Left forelimb (tissue), 1 donor: ENCODE measurements at places on chromosomes 11 and 22.

DNA sequence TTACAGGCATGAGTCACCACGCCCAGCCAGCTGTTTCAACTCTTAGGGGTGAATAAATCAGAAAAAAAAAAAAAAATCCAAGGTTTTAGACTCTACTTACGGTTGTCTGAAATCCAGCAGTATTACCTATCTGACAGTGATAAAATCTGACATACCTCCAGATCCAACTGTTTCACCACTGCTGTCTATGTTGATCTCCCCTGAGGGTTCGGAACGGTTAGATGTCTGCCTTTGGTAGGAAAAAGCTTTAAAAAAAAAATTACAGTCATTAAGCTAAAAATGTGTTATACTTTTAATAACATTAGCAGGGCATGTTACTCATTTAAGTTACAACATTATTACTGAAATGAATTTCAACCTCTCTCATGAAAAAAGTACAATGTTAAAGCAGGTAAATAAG is 21.1 kb downstream of the NCAPD3 start:
- DNase-seq: no peak

DNA sequence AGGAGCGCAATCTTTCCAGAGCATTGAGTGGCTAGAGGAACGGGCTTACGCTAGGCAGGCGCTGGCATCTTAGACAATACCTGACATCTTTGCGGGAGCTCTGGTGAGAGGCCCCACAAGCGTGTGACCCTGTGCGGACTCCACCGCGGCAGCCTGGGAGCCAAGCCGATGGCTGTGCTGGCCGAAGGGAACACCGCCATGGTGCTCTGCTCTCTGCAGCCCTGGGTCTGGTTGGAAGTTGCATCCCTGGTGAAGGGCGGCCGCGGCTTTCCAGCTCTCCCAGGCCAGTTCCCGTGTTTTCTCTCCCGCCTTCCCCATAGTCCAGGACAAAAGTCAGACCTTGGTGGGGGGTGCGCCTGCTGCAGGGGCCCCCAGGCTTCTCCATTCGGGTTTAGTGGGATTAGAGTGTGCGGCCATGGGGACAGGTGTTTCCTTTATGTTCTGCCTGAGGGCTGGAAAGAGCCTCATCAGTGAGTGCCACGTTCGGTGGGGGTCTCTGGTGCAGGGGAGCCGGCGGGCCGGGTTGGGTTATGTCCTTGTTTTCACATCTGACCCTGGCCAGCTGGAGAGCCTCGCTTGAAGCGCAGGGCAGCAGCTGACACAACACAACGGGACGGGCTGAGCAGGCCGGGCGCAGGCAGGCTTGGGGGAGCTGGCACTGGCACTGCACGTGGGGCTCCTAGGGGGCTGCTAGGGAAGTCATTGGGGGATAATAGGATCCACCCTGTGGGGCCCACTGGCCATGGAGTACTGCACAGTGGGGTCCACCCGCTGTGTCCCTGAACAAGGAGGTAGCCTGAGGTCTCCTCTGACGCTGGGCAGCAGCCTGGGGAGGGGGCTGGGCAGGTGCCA is 94.8 kb downstream of the KCNQ1 start:
- peak; percentile 69 for DNase-seq

DNA sequence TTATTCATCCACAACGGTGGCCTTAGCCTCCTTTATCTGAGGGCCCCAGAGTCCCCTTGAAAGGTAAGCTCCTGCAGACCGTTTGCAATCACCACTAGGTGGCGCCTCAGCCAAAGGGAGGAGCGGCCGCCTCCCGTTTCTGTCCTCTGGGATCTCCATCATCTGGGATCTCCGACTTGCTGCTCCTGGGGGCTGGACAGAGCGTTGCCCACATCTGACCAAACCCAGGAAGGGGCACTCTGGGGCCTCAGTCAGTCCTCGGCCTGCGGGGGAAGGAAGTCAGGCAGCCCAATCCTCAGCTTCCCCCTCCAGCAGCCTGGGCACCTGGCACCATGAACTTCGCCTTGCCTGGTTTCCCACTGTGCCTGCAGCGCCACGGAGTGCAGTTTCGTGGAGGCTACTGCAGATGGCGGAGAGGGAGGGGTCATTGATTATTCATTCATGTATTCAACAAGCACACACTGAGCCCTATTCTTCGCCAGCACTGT is 23.5 kb downstream of the TP53I11 start:
- DNase-seq: no peak

DNA sequence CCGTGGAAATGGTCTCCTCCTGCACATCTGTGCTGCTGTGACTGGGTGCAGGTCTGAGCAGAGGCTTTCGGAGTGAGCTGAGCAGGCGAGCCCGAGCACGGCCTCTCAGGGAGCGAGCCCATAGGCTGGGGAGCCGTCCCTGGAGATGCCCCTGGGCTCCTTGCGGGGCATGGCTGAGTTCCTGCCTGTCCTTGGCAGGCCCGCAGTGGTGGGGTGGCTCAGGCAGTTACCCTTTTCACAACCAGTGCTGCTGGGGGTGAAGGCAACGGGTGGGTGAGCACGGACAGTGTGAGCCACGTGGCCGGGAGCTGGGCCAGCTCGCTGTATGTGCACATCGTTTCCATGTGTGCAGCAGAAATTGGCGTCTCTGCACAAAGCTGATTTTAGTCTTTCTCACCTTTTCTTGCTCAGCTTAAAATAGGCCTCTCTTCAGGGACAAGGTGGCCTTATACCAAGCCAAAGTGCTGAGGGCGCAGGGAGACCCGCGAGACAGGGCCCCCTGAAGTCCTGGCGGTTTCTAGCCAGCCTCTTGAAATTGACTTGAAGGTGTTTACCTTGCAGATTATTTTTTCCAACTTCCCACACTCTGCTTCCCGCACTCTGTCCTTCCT is at the start of gene TP53AIP1:
Gene TP53AIP1 (minus strand): TSS at position 55 of the 611 bp plus-strand sequence. CDS start 5,053 bp downstream, outside the sequence.
- no peak for DNase-seq

DNA sequence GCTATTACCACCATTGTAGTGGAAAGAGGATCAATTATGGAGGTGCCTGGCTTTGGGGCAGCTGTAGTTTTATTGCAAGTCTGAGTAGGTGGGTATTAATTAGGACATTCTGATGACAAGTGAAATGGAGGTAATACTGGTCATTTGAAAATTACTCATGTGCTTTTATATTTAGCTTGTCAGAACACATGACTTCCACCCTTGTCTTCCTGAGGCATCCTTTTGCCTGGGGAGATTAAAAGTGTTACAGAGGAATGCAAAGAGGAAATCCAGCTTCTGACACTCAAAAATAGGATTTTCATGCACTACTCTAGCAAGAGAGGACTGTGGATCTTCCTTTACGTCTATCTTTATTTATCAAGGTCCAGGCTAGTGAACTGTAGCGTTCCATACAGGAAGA is 44.7 kb upstream of the CAPRIN1 start:
- no peak for DNase-seq

DNA sequence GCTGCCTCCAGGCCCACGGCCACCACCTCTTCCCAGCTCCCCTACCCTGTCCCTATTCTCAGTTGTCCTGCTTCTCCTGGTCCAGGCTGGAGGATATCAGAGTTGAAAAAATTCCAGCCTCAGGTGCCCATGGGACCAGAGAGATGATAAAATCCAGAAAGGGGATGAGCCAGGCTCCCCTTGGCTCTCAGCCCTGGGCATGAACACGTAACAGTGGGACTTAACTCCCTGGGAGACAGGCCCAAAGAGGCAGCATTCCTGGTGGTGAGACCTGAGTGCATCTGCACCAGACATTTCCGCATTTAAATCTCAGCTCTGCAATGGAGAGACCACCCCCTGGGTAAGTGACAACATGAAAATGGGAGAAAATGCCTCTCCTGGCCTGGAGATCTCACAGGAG is 10.4 kb upstream of the SLC39A13 start:
- DNase-seq: no peak

DNA sequence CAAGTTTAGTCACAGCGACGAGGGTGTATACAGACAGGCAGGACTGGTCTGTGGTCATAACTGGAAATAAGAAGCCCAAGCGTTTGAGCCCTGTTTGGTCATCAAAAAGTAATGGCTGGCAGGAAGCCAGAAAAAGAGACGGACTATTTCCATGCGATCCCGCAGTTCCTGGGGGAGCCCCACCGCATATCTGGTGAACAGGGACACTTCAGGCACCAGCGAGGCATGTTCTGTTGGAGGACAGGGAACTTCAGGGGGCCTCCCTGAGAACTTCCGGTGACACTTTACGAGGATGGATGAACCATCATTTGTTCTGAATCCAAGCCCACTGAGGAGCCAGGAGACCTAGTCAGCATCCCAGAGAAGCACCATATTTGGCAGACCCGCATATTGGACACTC is 29.7 kb upstream of the TRIM29 start:
- no peak for DNase-seq

DNA sequence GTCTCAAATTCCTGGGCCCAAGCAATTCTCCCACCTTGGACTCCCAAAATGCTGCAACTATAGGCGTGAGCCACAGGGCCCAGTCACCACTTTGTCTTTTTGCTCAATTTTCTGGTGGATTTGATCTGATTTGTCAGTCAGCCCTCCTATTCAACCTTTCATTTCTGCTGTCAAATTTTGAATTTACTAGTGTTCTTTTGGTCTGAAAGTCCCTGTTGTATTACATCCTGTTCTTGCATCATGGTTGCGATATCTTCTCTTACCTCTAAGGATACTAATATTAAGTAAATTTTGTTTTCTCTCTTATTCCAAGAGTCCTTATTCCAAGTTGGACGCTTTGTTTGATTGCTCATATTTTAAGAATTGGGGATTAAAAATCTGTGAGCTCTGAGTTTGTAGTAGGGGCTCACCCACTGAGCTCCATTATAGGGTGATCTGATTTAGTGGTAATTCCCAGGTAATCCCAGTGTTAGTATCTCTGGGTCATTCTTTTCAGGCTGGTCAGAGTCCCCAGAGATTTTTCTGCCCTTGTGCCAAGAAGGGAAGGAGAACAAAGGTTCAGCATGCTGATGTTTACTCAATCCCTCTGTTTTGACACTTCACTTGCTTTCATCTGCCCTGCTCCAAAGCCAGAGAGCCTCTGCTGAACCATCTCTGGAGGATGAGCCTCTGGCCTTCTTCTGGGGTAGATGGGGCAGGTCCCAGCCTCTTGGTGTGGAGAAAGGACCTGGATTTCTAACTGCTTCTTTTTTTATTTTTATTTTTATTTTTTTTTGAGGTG is 10.0 kb downstream of the UPB1 start:
- DNase-seq: no peak

- DNase-seq: peak; percentile 49
Observed at GRCh38 chr11:61972112-61972671, 4.8 kb upstream of the FTH1 start.

DNA sequence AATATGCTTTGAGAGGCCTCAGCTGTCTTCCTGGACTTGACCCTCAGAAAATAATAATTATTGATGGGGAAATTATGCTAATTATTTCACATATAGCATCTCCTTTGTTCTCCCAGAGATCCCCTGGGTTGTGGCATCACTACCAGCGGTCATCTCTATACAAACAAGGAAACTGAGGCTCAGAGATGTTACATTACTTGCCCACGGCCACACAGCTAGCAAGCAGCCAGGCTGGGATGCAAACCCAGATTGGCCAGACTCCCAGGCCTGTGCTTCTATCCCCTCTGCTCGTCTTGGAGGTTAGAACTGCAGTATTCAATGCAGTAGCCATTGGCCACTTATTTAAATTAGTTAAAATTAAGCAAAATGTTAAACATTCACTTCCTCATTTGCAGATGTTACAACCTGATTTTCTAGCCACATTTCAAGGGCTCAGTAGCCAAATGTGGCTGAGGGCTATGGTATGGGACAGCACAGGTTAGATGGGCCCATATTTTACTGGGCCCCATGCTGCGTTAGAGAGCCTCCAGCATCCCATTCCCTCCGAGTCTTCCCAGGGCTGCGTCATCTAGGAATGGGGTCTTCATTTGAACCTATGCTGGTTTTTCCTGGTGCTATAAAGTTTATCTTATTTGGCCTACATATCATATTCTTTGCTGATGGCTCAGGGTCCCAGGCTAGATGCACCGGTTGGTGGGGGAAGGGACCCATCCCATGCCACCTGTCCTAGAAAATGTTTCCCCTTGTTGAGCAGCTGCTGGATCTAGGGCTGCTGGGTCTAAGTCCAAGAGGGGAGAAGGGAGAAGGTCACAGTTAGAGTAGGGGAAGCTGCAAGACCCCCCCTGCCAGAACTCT is 2.2 kb downstream of the SLC35C1 start:
- no peak for DNase-seq
